ENCODE measurements at places on chromosomes 1 and 21.

GRCh38 chr1:23927097-23927496 is 13.9 kb upstream of the CNR2 start:
- DNase-seq = no peak

GRCh38 chr1:185157599-185158412 is 839 bp downstream of the SWT1 start:
- peak; percentile 32 for DNase-seq

GRCh38 chr21:35927262-35927661 is 133.1 kb downstream of the SETD4 start:
- no peak for DNase-seq

DNA sequence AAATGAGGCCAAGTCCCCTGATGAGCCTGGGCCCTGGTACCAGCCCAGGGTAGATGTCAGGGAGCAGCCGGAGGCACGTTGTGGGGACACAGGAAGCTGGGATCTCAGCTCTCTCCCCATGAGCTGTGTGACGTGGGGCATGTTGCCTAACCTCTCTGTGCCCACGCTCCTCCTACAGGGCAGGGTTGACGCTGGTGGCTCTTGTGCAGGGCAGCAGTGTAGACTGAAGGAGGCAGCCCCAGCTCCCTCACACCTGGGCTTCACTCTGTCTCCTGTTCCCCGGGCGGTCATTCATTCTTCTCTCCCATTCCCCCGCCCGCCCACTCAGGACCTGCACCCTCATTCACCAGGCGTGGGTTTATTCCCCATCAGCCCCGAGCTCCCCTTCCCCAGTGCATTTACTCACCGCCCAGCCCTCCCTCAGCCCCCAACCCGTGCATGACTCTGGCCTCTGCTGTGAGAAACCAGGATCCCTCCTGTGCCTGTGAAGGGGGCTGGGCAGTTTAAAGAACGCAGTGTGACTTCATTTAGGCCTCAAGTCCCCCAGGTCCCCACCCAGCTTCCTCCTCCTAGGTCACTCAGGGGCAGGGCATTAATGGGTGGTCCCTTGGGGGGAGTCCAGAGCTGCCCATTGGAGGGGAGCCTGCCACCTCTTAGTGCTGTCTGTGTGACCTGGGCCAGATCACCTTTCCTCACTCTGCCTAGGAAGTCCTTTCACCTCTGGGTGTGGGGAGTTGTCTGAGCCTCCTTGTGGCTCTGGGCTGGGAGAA is 285.7 kb downstream of the PTPRU start:
- DNase-seq = no peak

GRCh38 chr1:110341146-110341871 is 2.1 kb downstream of the RBM15 start:
- no peak for DNase-seq

DNA sequence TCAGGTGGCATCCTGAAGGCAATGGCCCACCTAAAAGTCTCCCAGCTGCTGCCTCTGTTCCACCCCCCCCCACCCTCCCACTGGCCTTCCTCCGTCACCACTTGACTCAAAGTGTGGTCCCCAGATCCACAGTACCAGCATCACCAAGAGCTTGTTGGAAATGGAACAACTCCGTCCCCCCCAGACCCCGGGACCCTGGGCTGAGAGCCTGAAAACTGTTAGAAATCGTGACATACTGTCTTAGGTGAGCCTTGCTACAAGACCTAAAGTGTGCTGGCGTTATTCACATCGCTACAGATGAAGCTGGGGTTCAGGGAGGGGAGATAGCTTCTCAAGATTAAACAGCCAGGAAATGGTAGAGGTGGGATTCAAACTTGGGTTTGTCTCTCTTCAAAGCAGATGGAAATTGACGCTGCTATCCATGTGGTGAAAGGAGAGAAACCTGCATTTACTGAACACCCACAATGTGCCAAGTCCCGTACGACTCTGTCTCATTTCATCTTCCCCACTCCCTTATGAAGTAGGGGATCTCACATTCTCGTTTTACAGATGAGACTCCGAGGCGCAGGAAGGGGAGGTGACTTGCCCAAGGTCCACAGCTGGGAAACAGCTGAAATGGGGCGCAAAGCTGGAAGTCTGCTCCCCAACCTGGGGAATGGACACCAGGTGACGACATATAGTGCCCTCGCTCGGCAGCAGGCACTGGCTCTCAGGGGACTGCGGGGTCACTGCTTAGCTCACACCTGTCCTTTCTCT is 52.8 kb upstream of the IFFO2 start:
- no peak for DNase-seq

- DNase-seq = no peak
These were observed 77.7 kb downstream of the DSCAM start for GRCh38 chr21:40769231-40769630.

- peak; percentile 86 for DNase-seq
These were observed 280.4 kb downstream of the SETD4 start for GRCh38 chr21:35779690-35780570.

- DNase-seq = no peak
These were observed 16.9 kb downstream of the CAP1 start for GRCh38 chr1:40057310-40058030.

GRCh38 chr1:228010921-228011320 is 4.1 kb downstream of the WNT3A start:
- DNase-seq = no peak

DNA sequence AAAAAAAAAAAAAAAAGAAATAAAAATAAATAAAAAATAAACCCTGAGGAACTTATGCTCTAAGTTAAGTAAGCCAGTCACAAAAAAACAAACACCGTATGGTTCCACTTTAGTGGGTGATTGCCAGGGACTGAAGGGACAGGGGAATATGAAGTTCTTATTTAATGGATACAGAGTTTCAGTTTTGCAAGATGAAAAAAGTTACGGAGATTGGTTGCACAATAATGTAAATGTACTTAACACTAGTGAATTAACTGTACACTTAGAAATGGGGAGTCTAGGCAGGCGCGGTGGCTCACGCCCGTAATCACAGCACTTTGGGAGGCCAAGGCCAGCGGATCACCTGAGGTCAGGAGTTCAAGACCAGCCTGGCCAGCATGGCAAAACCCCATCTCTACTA is 111.4 kb downstream of the ASH1L start:
- no peak for DNase-seq

- no peak for DNase-seq
These were observed 18.3 kb downstream of the ZBTB18 start for GRCh38 chr1:244069326-244069898.

- DNase-seq = peak; percentile 3
These were observed 148.2 kb upstream of the PALMD start for GRCh38 chr1:99497690-99498089.

DNA sequence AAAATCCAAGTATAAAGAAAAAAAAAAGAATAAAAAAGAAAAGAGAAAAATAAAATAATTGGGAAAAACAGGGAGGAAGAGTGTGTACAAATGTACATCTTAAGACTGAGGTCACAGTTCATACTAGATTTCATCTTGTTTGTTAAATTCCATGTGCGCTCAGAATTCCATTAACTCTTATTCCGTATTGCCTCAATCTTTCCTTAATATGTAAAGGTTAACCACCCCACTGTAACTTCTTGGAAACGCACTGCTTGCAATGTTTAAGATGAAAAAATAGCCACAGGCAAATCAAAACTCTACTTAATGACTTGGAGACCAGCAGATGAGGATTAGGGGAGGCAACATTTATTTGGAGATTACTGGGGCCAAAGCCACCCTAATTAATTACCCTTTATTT is 23.9 kb upstream of the KCNE1 start:
- DNase-seq = no peak

- DNase-seq = no peak
These were observed 44.2 kb downstream of the RPAP2 start for GRCh38 chr1:92343061-92343460.

GRCh38 chr1:58250587-58250948 is 296.0 kb downstream of the OMA1 start:
- no peak for DNase-seq

- peak; percentile 85 for DNase-seq
These were observed 56.1 kb upstream of the CAMK1G start for GRCh38 chr1:209527372-209527771.

DNA sequence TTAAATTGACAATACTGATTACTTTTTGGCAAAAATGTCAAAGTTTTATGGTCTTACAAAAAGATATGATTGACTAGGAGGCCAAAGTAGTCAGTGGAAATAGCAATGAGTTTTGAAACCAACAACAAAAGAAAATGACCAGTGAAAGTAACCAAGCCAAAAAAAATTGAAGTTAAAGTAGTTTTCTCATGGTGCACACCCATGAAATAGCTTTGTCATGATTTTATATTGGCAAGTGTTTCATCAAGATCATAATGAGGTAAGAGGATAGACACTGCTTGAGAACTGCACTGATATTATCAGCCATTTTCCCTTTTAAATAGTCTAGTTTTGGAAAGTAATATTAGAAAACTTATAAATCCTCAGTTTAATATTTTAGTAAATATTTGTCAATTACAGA is 206.2 kb upstream of the ADAMTS5 start:
- no peak for DNase-seq

DNA sequence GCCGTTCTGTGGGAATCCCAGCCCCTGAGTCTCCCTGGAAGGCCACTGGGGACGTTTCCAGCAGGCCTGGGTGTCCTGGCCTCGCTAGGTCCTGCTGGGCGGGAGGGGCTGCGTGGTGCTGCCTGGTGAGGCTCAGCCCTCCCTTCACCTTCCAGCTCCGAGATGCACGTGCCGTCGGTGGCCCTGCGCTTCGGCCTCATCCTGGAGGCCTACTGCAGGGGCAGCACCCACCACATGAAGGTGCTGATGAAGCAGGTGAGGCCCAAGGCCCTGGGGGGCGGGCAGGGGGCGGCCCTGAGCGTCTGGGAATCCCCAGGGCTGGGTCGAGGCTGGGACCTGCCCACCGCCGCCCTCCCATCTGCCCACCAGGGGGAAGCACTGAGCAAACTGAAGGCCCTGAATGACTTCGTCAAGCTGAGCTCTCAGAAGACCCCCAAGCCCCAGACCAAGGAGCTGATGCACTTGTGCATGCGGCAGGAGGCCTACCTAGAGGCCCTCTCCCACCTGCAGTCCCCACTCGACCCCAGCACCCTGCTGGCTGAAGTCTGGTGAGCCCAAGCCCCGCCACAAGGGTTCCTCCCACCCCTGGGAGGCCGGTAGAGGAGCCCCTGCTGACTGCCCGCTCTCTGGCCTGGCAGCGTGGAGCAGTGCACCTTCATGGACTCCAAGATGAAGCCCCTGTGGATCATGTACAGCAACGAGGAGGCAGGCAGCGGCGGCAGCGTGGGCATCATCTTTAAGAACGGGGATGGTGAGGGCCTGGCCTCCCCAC is 70.3 kb downstream of the PIK3CD start:
- DNase-seq = no peak

GRCh38 chr21:33302055-33302454 is 22.7 kb upstream of the IFNAR1 start:
- DNase-seq = no peak

- no peak for DNase-seq
These were observed 508.7 kb downstream of the DPYD start for GRCh38 chr1:97412166-97412565.

- no peak for DNase-seq
These were observed 14.2 kb upstream of the PCBP3 start for GRCh38 chr21:45629046-45629981.

DNA sequence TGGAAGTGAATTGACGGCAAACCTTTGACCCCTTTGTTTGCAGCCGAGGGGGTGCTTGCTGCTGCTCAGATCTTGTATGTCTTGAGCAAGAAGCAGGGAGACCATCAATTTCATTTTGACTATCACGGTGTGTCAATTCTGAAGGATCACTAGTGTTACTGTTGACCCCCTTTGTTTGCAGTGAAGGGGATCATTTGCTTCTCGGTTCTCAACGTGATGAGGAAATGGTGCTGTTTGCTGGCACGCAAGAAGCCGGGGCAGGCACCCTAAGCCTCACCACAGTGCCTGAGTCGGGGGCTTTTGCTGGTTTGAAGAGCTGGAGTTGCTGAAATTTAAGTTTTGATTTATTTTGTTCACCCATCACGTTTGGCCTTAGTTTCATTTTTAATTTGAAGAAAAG is 7.5 kb downstream of the RBM15 start:
- DNase-seq = no peak

- peak; percentile 16 for DNase-seq
These were observed 4.1 kb upstream of the PCBP3 start for GRCh38 chr21:45639206-45640000.

DNA sequence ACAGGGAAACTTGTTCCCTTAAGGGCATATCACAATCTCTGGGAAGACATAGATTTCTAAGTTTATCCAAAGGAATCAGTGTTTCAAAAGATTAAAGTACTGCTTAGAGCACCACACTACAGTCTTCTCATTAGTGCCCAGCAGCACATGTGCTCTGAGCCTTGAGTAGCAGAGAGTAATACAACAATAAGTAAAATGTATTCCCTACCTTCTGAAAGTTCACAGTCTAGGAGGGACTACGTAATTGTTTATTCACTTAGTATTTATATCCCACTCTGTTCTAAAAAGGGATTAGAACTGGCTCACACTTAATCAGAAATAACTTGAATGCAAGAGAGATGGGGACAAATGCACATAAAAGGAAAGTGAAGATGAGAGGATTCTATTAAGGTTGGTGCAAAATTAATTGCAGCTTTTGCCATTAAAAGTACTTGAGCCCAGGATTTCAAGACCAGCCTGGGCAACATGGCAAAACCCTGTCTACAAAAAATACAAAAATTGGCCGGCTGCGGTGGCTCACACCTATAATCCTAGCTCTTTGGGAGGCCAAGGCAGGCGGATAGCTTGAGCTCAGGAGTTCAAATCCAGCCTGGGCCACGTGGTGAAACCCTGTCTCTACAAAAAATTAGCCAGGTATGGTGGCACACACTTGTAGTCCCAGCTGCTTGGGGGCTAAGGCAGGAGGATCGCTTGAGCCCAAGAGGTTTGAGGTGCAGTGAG is 9.0 kb downstream of the SYNC start:
- DNase-seq = no peak

- no peak for DNase-seq
These were observed 47.3 kb upstream of the COL18A1 start for GRCh38 chr21:45357436-45358260.

GRCh38 chr1:85599076-85599491 is 18.5 kb downstream of the CCN1 start:
- no peak for DNase-seq

- no peak for DNase-seq
These were observed 35.5 kb downstream of the MAN1C1 start for GRCh38 chr1:25651824-25652741.

DNA sequence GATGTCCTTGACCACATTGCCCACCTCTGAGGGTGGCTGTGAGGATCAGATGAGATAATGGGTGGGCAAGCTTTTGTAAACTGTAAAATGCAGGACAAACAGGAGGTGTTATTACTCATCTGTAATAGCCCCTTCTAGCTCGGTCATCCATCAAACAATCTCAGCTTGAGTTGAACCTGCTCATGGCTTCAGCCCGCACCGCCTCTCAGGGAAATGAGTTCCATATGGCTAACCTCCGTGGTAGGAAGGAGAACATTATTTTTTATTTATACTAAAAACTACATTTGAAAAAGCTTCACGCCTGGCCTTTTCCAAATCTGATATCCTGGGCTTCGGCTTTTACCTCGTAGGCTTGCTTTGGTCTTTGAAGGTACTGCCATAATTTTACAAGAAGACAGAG is 116.2 kb upstream of the USP24 start:
- no peak for DNase-seq

GRCh38 chr1:193437785-193438184 is 251.4 kb upstream of the B3GALT2 start:
- no peak for DNase-seq

GRCh38 chr1:203306965-203307541 is 1.7 kb downstream of the BTG2 start:
- DNase-seq = no peak

- no peak for DNase-seq
These were observed 41.8 kb upstream of the TTC22 start for GRCh38 chr1:54842963-54843362.

- DNase-seq = no peak
These were observed 815.6 kb upstream of the NEGR1 start for GRCh38 chr1:73097917-73098316.

- peak; percentile 91 for DNase-seq
These were observed 996 bp upstream of the TMEM51 start for GRCh38 chr1:15152318-15153183.

All from HCEC 1CT (cell line).